CD4-positive, alpha-beta T cell treated with Interleukin-12 subunit alpha and Interleukin-12 subunit beta, for 1 hour (primary cell): ENCODE measurements at places on chromosomes 7 and 10.

DNA sequence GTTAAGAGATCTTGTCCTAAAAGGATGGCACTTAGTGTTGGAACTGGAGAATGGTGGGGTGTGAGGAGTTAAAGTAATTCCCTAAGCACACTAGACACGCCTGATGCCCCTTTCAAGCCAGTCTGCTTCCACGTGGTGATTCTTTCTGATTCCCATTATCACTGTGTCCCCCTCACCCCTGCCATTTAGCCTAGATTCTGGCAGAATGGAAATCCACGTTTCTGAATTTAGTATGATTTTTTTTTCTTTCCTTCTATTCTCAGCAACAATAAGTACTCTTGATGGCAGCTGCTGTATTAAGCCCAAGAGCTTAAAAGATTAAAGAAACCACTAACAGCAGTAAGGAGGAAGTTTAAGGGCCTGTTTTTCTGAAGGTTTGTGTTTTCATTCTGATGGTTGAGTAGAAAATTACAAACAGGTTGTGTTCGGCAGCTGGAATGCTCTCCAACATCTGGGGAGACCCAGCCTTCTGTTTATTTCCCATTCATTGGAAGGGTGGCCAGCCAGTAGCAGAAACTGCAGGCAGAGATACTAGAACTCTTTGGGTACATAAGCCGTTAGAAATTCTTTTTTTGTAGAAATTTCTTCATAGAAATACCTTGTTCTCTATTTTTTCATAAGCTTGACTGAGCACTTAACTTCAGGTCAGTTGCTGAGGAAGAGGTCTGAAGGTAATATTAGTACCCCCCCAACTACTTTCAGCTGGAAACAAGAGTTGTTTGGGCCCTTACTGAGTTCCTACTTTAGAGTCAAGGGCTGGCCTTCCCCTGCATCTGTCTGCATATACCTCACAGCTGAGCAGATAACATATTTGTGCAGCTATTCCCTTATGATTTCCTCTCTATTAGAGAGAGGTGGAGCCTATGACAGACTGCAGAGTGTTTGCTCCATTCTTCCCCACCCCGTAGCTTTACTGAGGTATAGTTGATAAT is 355.1 kb downstream of the AUTS2 start:
- DNase-seq = no peak

- no peak for DNase-seq
Observed at GRCh38 chr7:836429-836828, 4.2 kb downstream of the SUN1 start.

GRCh38 chr7:35702541-35702940 is 7.6 kb upstream of the HERPUD2 start:
- no peak for DNase-seq

GRCh38 chr7:54904130-54904529 is 114.7 kb upstream of the EGFR start:
- no peak for DNase-seq

- DNase-seq = no peak
Observed at GRCh38 chr10:130808243-130808642, 503.3 kb downstream of the TCERG1L start.

DNA sequence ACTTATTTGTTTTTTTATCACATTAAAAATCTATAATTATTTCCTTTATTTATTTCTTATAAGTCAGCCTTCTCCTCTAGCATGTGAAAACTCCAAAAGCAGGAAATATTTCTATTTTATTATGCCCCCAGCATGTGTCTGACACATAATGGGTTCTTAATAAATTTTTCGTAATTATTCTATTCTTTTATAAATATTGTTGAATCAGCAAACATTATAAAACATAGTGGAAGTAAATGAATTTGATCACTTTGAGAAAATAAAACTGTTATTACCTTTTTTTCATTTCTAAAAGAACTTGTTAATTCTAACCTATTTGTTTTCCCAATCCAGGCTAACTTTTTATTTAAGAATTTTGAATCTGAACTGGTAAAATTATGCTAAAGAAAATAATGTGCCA is 509.1 kb upstream of the PCDH15 start:
- DNase-seq = no peak

GRCh38 chr7:45588466-45588865 is 14.3 kb downstream of the ADCY1 start:
- DNase-seq = no peak

GRCh38 chr7:97024209-97025129 is at the start of gene DLX5:
DLX5 (minus strand) TSS chr7:97024831; CDS start chr7:97024623, 208 bp downstream.
- DNase-seq = no peak

DNA sequence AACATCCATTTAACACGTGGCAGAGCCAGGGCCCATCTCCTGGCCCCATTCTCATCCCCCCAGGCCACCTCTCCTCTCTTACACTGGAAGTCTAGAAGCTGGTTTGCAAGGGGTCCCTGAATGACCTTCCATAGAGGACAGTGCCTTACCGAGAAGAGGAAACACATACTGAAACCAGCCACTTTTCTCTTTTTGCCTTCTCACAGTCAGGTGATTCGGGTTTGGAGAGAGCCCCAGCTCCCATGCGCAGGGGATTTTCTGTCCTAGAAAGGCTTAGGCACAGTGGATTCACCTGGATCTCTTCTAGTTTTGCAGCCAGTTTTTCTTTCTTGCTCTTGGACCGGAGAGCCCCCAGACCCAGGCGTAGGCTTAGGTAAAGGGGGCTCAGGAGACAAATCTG is 334.1 kb upstream of the C7orf33 start:
- DNase-seq = no peak

DNA sequence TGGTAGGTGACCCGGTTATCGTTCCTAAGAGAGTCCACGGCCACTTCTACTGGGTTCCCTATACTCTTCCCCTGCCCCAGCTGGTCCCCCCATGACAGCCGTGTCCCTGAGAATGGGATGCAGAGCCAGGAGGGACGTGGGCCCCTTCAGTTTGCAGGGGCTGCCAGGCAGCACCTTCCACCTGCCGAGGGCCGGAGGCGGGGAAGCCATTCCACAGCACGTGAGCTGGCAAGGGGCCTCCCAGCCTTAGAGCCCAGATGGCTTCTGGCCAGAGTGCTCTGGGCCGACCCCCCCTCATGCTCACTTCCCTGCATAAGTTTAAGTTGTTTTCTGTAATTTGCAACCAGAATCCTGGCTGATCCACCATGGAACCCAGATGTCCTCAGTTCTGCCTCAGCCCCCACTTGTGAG is 39.0 kb downstream of the DIP2C start:
- DNase-seq = no peak

DNA sequence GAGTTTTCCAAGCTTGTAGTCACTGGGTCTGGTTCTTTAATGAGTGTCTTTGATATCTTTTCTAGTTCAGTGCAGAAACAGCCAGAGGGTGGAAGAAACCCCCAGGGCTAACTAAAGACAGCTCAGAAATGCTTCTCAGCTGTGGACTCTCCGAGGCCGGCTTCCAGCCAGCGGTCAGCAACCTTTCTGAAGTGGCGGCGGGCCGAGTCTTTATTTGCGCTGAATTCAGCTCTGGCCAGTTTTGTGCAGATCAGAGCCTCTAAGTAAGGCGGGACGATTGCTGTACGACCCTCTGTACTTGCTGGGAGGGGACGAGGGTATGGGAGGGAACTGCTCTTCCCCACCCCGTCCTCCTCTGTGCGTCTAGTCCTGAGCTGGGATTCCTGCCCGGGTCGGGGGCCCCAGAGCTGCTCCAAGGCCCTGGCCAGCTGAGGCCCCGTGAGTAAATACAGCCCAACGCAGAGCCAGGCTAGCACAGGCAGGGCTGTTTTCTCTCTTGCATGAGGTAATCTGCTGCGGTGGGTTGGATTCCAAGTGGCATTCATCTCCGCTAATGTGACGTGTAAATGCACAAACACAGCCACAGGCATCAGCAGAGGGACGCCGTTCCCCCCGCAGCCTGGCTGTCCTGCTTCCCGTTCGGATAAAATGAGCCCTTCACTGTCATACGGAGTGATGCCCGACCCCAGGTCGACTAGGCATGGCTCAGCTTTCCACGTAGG is 159.8 kb downstream of the PIP4K2A start:
- DNase-seq = no peak

DNA sequence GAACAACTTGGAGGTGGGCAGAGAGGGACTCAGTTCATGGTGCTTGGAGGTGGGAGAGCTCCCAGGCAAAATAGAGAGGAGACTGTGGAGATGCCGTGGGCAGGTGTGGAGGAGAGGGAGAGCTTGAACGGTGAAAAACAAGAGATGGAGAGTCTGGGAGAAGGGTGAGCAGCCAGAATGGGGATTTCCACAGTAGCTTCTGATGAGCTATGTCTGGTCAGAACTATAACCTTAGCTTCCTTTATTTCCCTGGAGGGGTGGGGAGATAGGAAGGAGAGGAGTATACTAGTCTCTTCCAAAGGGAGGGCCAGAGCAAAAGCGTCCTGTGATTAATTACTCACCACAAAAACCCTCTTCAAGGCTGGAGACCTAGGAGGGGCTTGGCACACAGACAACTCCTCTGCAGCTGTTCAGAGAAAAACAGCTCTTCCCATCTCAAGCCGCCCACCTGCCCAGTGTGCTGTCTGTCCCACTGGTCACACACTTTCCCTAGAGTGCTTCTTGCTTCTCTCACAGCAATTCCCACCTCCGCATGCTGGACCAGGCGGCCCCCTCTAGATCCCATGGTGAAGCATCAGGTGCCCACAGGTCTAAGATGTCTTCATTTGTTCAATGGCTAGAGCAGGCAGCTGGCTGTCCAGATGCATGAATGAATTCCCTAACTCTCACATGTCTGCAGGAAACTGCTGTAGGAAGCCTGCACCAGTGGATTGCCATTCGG is 41.9 kb downstream of the TAS2R41 start:
- no peak for DNase-seq

DNA sequence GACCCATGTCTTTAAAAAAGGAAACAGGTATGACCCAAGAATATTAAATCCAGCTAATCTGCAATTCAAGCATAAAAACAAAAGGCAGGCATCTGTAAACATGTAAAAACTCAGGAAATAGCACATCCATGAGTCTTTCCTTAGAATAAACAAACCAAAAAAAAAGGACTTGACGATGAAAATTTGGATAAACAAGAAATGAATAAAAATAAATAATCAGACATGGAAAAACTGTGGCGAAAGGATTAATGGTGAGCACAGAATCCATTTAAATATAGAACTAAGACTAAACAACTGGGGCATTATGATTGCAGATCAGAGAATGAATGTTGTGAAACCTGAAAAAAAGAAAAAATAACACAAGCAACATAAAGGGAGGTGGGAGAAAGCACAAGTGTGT is 170.1 kb downstream of the DOCK4 start:
- DNase-seq = no peak

GRCh38 chr10:129605266-129605985 is 138.4 kb downstream of the MGMT start:
- DNase-seq = no peak

DNA sequence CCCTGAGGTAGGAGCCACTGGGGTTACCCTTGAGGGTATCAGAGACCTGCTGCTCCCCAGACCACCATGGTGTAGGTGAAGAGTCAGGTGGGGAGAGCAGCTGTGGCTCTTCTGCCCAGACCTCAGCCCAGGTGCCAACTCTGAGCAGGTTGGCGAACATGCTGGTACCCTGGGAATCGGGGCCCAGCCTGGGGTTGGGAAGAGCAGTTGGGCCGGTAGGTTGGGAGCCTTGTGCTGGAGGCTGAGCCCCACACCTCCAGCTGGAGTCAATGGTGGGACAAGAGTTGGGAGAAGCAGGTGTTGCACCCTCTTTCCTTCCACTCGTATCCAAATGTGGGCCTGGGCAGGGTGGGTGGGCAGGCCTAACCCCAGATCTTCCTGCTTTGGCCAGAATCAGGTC is 114.5 kb downstream of the CDH23 start:
- no peak for DNase-seq

DNA sequence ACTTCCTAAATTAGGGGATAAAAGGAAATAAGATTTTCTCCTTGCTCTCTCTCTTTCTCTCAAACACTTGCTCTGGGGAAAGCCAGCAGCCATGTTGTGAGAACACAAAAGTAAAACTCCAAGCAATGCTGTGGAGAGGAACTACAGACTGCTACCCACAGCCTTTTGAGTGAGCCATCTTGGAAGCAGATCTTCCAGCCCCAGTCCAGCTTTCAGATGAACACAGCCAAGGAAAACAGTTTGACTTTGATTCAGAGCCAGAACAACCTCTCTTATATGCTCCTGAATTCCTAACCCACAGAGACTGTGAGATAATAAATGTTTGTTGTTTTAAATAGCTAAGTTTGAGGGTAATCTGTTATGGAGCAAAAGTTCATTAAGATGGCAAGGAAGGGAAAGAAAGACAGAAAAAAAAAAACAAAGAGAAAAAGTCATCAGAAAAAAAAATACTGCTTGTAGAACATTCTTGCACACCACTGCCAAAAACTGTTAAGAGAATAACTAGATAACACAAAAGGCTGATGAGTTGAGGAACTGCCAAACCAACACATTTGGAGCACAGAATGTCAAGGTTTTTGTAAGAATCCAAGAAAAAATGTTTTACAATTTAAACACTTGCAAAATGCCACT is 20.9 kb upstream of the PRKAR2B start:
- DNase-seq = no peak

- peak; percentile 15 for DNase-seq
Observed at GRCh38 chr10:100654782-100655325, 90.5 kb upstream of the PAX2 start.

GRCh38 chr7:90594751-90595317 is 1.3 kb upstream of the CDK14 start:
- no peak for DNase-seq

DNA sequence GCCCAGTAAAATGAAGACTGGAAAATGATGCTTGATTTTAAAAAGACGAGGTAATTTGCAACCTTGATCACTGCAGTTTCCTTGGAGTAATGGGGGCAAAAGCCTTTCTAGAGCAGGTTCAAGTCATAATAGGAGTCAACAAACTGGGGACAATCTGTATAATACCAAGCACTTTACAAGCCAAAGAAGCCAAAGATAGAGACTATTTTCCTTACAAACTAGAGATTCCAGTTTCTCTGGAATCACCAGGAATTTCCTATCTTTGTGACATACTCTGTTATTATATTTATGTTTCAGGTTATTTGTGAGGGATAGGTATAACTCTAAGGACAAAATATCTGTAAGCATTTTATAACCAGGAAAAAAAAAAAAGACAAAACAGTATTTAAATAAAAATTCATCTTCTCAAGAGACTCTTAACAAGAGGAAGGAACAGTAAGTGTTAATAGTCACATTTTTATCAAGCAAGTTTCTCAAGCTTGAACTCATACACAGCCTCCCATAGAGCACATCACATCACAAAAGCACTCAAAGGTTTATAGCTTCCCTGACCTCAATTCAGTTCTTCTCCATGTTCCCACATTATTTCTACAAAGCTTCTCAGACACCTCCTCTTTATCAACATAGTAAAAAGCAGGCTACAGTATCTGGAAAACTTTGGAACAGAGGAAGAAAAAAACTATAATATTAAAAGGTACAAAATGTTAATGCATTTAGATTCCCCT is 18.9 kb downstream of the JMJD1C start:
- DNase-seq = no peak

DNA sequence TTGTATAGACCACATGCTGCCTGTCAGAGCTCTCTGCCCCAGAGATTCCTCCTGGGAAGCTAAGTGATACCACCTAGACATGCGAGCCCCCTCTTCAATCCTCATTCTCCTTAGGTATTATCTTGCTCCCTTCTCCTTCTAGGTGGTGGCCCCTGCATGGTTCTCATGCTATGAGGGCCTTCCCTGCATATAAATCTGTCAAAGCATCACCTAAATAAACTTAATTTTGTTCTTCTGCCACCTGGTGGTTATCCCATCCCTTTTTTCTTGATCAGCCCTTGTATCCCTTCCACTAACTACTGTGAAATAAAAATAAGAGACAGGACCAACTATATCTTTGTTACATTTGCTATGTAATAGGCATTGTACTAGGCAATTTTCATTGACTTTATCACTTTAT is 242.1 kb downstream of the CDC14C start:
- no peak for DNase-seq

- DNase-seq = no peak
Observed at GRCh38 chr10:48931188-48931587, 8.5 kb downstream of the LRRC18 start.
